ENCODE measurements at places on chromosomes 5 and 9.

DNA sequence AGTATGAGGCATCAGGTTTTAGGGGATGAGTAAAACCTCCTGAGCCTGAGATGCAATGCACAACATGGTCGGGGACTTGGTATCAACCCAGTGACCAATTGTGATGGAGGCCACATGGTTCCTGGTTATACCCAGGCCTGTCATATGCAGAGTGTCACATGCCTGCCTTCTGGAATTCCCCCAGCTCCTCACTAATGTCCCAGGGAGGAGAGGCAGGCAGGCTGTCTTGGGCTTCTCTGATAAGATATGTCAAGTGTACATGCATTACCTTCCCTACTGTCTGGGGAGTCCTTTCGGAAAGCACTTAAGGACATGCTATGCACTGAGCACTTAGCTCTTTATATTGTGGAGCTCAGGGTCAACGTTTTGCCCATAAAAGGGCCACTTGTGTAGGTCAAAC is 14.2 kb upstream of the PALM2AKAP2 start:
- DNase-seq: no peak

DNA sequence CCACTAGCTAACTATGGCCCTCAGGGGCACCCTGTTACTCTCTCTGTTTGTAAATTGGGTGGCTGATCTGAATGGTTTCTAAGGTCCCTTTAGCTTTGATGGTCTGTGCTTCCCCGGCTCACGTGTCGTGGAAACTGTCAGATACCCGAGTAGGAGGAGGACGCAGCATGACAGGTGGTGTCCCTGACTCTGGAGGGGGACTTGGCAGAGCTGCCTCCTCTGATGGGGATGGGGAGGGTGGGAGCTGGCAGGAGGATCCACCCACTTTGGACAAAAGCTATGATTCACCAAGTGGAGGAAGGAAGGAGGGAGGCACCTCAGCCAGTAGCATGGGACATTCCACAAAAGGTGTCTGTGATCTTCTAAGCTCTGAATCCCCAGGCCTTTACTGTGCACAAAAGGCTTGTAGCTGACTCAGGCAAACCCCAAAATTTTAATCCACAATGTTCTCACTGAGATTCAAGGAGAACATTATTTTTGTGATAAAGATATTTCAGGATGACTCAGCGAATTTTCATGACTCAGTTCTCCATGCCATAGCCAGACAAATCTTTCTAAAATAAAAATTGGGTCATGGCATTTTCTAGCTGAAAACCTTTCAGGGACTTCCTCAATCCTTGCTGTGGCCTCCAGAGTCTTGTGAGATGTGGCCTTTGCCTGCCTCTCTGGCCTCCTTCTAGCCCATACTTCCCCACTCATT is 131.0 kb upstream of the BRINP1 start:
- DNase-seq: no peak

- no peak for DNase-seq
These were observed 23.0 kb downstream of the CDH10 start for GRCh38 chr5:24621792-24622191.

DNA sequence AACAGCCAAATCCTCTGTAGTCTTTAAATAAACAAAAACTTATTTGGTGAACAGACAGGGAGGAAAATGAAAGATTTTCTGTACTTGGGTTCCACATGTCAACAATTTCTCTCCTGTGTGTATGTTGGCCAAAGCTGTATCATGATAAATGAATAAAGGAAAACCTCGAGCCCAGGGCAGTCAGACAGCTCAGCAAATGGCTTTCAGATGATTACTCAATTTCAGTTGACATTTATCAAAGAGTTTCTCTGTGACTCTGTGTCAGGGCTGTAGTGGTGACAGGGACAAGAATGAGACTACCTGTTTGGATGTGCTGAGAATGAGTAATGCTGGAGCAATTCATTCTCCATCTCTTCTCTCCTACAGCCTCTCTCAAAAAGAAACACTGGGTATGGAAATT is 45.7 kb upstream of the PTGS1 start:
- DNase-seq: no peak

- no peak for DNase-seq
These were observed 75.0 kb upstream of the PPP1R26 start for GRCh38 chr9:135404451-135405144.

GRCh38 chr5:125926172-125926571 is 497.0 kb upstream of the GRAMD2B start:
- DNase-seq: no peak

DNA sequence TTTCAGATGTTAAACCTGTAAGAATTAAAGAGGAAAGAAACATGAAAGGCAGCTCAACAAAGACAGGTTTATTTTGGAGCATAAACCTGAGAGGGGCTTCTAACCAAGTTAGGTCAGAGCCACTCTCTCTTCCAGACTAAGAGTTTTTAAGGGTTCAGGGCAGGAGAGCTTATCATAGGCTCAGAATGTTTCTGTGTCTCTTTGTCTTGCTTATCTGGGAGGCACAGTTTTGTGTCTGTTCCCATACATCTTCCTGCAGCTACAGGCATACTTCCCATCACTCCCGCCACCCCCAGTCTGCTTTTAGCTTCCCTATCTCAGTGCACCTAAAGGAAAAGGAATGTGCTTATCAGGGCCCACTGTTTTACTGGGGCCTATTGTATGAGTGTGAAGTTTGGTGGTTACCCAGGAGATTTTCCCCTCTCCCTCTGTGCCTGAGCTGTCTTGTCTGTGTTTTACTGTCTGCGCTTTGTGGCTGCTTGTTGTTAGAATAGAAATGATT is 21.9 kb downstream of the CD14 start:
- no peak for DNase-seq

GRCh38 chr9:94767331-94768072 is 41.0 kb downstream of the AOPEP start:
- DNase-seq: no peak

DNA sequence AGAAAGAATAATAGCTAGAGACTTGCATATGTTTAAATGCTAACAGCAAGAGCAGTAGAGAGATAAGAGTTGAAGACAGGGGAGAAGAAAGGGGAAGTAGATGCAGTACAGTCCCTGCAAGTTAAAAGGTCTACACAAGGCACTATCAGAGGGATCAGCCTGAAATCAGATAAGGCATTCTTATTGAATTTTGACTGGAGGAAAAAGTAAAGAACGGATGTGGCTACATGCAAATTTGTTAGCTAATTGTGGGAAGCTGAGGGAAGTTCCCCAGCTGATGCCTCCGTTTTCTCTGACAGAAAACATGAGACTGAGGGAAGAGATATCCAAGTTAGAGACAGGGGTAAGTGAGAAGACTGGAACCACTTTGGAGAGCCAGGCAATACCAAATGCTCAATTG is 12.9 kb upstream of the RHOBTB3 start:
- DNase-seq: no peak

GRCh38 chr9:108002371-108002956 is 512.9 kb upstream of the KLF4 start:
- DNase-seq: no peak

DNA sequence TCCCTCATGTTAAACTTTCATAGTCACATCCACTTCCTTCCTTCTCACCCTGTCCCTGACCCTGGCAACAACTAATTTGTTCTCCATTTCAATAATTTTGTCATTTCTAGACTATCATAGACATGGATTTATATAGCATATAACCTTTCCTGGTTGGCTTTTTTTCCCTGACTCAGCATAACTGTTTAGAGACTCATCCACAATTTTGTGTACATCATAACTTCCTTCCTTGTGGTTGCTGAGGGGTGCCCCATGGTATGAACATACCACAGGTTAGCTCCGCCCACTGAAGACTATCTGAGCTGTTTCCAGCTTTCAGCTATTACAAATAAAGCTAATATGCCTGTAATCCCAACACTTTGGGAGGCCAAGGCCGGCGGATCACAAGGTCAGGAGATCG is 137.3 kb downstream of the PHF2 start:
- DNase-seq: no peak

GRCh38 chr9:38390851-38391250 is 1.7 kb upstream of the ALDH1B1 start:
- no peak for DNase-seq

DNA sequence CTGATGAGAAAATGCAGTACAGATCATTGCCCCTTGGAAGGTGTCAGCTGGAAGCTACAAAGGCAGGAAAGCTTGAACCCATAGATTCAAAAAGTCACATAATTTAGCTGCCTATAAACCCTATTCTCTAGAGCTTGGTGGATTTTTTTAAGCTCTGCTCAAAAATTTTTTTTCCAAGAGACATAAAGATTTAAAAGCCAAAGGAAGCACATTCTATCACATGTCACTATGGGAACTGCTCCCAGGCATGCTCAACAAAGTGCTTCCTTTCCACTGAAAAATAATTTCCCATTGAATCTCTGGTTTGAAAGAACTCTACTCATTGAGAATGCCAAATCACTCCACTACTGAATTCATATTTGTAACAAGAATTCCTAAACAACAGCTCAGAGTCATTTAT is 419.8 kb downstream of the CETN3 start:
- no peak for DNase-seq

DNA sequence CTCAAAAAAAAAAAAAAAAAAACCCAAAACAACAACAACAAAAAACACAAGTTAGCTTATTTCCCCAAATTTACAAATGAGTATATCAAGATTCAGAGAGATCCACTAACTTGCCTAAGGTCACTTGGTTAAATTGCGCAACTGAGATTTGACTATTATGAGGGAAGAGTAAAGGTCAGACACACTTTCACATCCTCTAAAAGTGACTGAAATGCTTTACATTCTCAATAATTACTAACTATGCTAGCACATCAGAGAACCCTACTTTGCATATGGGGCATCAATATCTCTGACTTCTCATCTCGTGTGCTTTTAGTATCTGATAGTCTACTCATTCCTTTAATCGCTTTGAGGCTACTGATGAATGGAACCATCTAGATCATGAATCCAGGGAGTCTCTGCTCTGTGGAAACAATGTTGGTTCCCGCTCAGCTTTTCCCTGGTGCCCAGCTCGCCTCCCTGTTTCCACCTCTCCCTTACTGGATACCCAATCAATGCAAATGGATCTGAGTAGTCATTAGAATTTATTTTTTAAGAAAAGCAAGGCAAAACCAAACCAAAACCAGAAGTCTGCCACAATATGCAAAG is 182.1 kb upstream of the TRIM32 start:
- DNase-seq: no peak

DNA sequence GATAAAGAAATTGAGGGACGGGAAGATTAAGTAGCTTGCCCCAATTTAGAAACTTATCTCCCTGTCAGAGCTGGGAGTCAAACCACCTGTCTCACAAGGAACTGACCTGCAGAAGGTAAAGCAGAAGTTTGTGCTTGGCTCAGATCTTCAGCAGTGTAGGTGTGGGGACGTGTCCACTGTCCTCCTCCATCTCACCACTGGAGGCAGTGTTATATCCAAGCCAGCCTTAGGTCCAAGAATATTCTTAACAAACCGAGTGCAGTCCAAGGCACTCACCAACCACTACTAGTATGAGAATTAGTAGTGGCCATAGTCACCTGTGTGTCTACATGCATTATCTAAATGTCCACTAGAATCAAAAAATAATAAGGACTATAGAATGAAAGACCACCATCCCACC is 86.3 kb upstream of the IRX1 start:
- DNase-seq: no peak

GRCh38 chr5:133423618-133424282 is 188.6 kb downstream of the FSTL4 start:
- DNase-seq: peak; percentile 69

DNA sequence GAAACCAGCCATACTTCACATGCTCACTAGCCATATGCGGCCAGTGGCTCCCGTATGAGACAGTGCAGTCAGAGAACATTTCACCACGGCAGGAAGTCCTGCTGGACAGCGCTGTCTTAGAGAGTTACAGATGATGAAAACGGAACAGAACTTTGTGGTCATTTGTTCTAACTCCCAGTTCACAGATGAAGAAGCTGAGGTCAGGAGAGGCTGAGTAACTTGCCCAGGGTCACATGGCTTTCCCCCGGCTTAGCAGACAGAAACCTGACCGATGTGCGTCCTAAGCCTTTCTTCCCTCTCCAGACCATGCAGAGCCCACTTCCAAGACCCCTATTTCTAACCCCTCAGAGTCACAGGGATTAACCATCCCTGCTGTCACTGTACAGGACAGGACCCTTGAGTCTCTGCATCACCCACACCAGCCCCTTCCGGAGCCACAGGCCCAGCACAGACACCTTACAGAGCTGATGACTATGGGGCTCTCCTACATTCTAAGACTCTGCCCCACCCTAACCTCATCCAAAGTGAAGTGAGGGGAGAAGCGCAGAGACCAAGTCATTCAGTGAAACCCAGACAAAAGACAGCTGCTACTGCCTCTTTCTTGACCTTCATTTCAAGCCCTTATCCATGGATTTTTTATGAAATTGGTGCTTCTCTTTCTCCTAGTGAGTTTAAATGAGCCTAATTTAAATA is 86.9 kb downstream of the PTPN3 start:
- no peak for DNase-seq

DNA sequence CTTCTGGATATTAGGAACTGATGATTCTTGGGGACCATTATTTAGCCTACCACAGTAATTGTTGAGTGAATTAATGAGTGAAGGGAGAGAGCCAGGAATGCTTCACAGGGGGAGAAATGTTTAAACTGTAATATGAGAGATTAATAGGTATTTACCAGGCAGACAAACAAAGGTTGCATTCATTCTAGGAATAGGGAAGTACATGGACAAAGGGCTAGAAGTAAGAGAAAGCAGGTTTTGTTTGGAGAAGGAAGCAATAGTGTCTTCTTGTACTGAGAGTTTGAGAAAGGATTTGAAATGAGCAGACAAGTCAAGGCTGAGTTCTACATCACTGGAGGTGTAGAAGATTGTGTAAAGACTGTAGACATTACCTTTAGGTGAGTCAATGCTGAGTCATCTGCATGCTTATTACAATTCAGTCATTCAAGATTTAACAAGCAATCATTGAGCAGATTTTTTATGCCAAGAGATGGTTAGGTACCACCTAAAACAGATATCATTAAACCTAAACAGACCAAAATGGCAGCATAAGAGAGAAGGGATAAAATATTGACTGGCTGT is 8.0 kb downstream of the TAF1L start:
- no peak for DNase-seq

DNA sequence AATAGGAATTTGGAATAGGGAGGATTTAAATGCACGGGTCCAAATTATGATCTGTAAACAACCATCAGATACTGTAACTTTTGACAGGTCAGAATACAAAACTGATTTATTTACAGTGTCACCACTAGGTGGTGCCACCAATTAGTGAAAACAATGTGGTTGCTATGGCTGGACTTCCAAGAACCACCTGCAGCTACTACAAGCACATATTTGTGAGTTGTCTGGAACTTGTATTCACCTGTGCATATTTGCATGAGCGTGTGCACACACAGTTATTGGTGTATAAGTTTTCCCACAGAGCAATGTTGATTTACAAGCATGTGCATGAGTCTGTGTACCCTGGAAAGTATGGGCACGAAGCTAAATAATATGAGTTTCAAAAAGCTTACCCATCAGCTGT is 3.0 kb upstream of the HRCT1 start:
- no peak for DNase-seq

GRCh38 chr5:34587355-34588241 is 68.5 kb upstream of the RAI14 start:
- no peak for DNase-seq

GRCh38 chr9:127731938-127732337 is 3.2 kb downstream of the TOR2A start:
- no peak for DNase-seq

Data from activated naive CD4-positive, alpha-beta T cell treated with anti-CD3 and anti-CD28 coated beads, Interleukin-2, amount 50 U/mL, for 16 hours (primary cell).